ENCODE measurements at places on chromosomes 5 and 9. TPM values are rescaled to one million over a fixed set of nuclear protein-coding genes. Genes with fewer than 3 reads are reported as not detected.

Gene LCN15
- total RNA-seq: not detected

Gene OTP
- total RNA-seq: not detected

Gene CFAP90
- not detected for total RNA-seq

Gene NOXA1
- total RNA-seq: 3.3 TPM

Gene LIX1
- not detected for total RNA-seq

Gene ADAMTSL2
- total RNA-seq: under 0.01 TPM

Gene NR2F1
- total RNA-seq: not detected

Gene TLX3
- not detected for total RNA-seq

Gene INSL6
- total RNA-seq: not detected

Gene PCDHGA4
- 1.8 TPM for total RNA-seq

Gene FST
- total RNA-seq: 215 TPM

Gene KIF4B
- under 0.01 TPM for total RNA-seq

Gene SPATA31C1
- not detected for total RNA-seq

Gene SLC34A3
- total RNA-seq: under 0.01 TPM

Gene GABRA1
- total RNA-seq: not detected

Gene IL17B
- total RNA-seq: not detected

Gene PCDHB7
- not detected for total RNA-seq

Gene CFAP77
- not detected for total RNA-seq

Gene OR13J1
- not detected for total RNA-seq

Gene PPP2R2B
- 0.21 TPM for total RNA-seq

Gene ADCY2
- total RNA-seq: 0.07 TPM

Gene ACOT12
- not detected for total RNA-seq

Gene OMD
- not detected for total RNA-seq

Gene BNC2
- total RNA-seq: under 0.01 TPM

Gene SPINK1
- 0.78 TPM for total RNA-seq

Gene MEIKIN
- total RNA-seq: not detected

Gene CXCL14
- total RNA-seq: 0.34 TPM

Gene TAF11L10
- not detected for total RNA-seq

Gene GRM6
- total RNA-seq: not detected

Gene PTGES
- 11.0 TPM for total RNA-seq

Gene FOXD4L4
- 0.34 TPM for total RNA-seq

Gene SLC36A3
- not detected for total RNA-seq

Gene DDX4
- total RNA-seq: under 0.01 TPM

Measured in nasal cavity respiratory epithelium epithelial cell of viscerocranial mucosa (primary cell).